ENCODE measurements at places on chromosomes 1 and 21. TPM values are rescaled to one million over a fixed set of nuclear protein-coding genes. Genes with fewer than 3 reads are reported as not detected.

- no peak for DNase-seq
- H3K4me1 ChIP-seq, result peaks cover 18% of the 10 kb centered on the region
- H3K36me3 ChIP-seq, result peaks cover 92% of the 10 kb centered on the region
- H3K4me3 ChIP-seq, result no peak overlapping the region
- no peak overlapping the region for H3K27ac ChIP-seq
Observed at GRCh38 chr1:228279722-228280105, 71.9 kb downstream of the OBSCN start.

Gene PTTG1IP
- total RNA-seq, result 171 TPM

DNA sequence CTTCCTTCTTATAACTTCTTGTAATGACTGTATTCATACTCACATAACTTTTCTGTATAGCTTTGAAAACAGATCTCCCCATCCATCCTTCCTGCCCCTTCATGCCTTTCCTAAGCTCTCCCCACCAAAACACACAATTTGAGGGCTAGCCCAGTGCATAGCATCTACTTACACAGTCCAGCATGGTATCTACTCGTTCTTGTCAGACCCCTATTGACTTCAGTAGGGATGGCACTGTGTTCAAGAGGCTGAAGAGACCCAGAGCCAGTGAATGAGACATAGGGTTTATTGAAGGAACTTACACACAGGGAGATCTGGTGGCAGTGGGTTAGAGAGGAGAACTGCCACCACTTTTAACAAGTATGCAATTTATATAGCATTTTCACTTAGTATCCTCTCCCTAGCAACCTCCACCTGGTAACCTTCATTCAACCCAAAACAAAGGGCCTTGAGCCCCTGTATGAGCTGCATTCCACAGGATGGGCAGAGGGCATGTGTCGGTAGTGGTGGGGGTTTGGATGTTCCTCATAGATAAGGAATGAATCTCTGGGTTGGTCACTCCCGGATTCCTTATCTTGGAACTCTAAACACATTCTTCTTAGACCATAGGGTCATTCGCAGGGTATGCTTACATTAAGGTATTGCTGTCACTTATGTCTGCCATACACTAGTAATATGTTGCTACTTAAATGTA lies 64.9 kb upstream of the GNG12 start:
- H3K4me3 ChIP-seq, result no peak overlapping the region
- H3K27me3 ChIP-seq, result peaks cover 5% of the 10 kb centered on the region
- H3K27ac ChIP-seq, result no peak overlapping the region
- no peak for DNase-seq

Gene DMBX1
- not detected for total RNA-seq

Gene DCDC2B
- not detected for total RNA-seq

DNA sequence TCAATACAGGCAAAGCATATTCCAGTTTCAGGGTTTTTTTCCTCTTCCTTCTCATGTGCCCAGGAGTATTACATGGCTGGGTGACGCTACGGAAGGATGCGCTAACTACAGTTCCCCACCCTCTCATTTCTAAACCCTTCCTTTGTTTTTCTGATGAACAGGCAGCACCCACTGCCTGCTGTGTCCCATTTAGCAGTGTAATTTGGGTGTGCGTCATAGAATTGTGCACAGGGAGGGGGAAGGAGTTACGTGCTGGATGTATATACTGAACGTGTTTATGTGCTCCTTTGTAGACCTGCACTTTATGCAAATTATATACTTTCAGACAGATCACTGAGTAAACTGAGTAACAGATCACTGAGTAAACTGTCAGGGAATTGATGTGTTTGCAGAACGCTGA lies 44.5 kb downstream of the ELAPOR1 start:
- H3K4me1 ChIP-seq, result peaks cover 13% of the 10 kb centered on the region
- H3K4me3 ChIP-seq, result no peak overlapping the region
- no peak for DNase-seq
- no peaks in the 10 kb centered on the region for H3K36me3 ChIP-seq
- no peak overlapping the region for H3K27ac ChIP-seq
- H3K27me3 ChIP-seq, result no peaks in the 10 kb centered on the region

All from left ventricle myocardium inferior (tissue), 1 donor.